ENCODE measurements at places on chromosomes 5 and 9.

DNA sequence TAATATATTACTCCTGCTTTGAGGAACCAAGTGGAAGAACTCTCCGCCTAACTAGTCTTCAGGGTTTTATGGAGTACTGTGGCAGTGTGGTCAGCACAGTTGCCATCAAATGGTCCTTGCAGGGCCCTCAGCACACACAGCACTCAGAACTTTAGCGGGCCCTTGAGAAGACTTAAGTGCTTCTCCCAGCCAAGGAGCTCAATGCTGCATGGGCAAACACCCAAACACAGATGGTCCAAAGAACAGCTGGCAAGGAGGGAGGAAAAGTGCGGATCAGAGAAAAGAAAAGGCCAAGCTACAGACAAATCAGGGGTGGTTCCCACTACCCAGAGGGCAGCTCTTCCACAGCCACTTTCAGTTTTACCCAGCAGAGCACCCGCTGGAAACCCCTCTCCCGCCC is 98.6 kb downstream of the SPOCK1 start:
- no peak for DNase-seq

DNA sequence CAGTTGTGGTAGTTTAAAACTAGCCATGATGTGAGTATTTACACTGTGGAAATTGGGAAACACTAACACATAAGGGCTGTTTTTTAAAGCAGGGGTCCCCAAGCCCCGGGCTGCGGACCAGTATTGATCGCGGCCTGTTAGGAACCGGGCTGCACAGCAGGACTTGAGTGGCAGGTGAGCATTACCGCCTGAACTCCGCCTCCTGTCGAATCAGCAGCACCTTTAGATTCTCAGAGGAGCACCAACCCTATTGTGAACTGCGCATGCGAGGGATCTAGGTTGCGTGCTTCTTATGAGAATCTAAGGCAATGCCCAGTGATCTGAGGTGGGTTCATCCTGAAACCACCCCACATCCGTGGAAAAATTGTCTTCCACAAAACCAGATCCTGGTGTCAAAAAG is 127.8 kb downstream of the PCSK5 start:
- DNase-seq = no peak

- DNase-seq = no peak
These were observed 281.0 kb downstream of the EFNA5 start for GRCh38 chr5:107389775-107390148.

GRCh38 chr9:126205845-126206498 is 120.7 kb upstream of the MVB12B start:
- no peak for DNase-seq

- DNase-seq = no peak
These were observed 252.4 kb upstream of the NFIL3 start for GRCh38 chr9:91676046-91676445.

- no peak for DNase-seq
These were observed 49.5 kb downstream of the NSG2 start for GRCh38 chr5:174094857-174095606.

DNA sequence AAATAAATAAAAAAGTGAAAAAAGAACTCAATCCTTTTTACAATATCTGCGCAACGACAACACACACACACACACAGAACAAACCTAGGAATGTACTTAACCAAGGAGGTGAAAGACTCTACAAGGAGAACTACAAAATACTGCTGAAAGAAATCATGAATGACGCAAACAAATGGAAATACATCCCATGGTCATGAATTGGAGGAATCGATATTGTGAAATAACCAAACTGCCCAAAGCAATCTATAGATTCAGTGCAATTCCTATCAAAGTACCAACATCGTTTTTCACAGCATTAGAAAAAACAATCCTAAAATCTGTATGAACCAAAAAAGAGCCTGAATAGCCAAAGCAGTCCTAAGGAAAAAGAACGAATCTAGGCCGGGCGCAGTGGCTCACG is 29.9 kb upstream of the NRARP start:
- no peak for DNase-seq

DNA sequence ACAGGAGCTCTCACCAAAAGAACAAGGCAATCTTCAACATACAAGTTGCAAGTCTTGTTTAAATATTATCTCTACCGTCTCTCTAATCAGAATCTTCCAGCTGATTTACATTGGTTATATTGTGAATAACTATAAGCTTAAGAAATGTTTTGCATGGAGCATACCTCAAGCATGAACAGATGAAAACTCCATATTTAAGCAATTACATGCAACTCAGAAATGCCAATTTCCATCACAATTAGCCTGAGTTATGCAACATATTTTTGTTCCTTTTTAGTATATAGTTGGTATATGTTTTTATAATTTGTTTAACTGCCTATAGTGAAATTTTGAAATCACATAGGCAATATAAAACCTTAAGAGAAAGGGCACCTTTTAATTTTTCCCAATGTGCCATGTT is 142.5 kb downstream of the DENND1A start:
- DNase-seq = no peak

DNA sequence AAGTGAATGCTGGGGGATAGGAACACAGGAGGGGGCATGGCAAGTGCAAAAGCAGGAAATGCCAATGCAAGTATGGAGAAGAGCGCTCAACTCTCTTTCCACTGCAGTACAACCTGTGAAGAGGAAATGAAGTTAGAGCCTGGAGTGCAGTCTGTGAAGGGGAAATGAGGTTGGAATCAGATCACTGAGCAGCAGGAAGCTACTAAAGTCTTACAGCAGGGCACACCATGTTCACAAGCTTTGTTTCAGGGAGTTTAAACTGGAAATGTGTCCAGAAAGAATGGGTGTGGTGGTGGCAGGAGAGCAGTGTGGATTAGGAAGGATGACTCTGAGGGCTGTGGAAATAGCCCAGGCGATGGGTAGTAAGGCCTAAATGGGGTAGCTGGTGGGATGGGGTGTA is 15.4 kb downstream of the ARHGEF37 start:
- no peak for DNase-seq

- no peak for DNase-seq
These were observed 31.0 kb upstream of the GABRP start for GRCh38 chr5:170752257-170753215.

DNA sequence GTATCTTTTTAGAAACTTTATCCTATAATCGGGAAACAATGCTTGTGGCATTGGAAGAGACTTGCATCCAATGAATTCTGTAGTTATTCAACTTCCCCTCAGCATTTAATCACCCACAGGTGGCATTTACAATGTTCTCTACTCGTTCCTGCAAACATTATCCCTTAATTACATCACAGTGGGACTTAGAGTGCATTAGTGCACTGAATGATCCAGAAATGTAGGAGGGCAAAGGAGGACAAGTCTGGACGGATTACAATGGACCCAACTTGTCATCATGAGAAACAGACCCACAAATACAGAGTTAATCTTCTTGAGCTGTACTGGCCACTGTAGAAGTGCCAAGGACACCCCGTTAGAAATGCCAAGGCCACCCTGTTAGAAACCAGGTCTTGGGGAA is 129.1 kb downstream of the DOCK8 start:
- no peak for DNase-seq

GRCh38 chr5:177344891-177345290 is 6.6 kb downstream of the LMAN2 start:
- DNase-seq = no peak

- DNase-seq = no peak
These were observed 148.7 kb downstream of the LURAP1L start for GRCh38 chr9:12923468-12924009.

GRCh38 chr5:140169410-140169809 is 5.6 kb upstream of the CYSTM1 start:
- DNase-seq = no peak

DNA sequence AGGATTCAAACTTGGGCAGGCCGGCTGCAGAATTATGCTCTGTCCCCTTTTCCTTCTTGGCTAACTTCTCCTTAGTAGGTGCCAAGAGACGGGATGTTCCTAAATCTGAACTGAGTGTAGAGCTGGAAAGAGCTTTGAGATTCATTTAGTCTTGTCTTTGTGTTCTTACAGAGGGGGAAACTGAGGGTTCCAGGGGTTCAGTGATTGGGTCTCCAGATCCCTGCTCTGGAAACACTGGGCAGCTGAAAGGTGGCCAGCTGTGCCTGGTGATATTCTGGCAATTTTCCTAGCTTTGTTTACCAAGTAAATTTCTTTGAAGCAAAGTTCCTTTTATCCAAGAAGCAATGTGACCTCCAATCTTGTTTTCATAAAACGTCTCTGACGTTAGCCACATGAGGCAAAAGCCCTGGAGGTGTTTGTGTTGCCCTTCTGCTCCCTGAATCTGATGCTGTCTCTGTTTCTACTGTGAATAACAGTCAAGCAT is 288.7 kb downstream of the ZSWIM6 start:
- no peak for DNase-seq

GRCh38 chr9:69175486-69175885 is 1.4 kb downstream of the TJP2 start:
- DNase-seq = no peak

DNA sequence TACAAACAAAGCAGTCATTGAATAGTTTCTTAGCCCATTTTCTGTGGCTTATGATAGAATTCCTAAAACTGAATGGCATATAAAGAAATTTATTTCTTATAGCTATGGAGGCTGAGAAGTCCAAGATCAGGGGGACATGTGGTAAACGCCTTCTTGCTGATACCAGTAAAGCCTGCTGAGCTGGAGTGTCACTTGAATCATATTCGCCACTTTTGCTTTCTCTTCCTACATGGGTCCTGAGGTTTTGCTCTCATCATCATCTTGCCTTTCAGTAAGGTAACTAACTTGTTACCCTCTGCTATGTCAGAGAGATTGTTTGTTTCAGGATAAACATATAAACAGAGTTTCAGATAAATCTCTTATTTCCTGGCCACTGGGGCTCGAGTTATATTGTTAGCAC is 203.3 kb upstream of the DMRT1 start:
- no peak for DNase-seq

- no peak for DNase-seq
These were observed 203.1 kb upstream of the ANKH start for GRCh38 chr5:15074651-15075050.

GRCh38 chr5:108661590-108662219 is 86.0 kb upstream of the FER start:
- no peak for DNase-seq

DNA sequence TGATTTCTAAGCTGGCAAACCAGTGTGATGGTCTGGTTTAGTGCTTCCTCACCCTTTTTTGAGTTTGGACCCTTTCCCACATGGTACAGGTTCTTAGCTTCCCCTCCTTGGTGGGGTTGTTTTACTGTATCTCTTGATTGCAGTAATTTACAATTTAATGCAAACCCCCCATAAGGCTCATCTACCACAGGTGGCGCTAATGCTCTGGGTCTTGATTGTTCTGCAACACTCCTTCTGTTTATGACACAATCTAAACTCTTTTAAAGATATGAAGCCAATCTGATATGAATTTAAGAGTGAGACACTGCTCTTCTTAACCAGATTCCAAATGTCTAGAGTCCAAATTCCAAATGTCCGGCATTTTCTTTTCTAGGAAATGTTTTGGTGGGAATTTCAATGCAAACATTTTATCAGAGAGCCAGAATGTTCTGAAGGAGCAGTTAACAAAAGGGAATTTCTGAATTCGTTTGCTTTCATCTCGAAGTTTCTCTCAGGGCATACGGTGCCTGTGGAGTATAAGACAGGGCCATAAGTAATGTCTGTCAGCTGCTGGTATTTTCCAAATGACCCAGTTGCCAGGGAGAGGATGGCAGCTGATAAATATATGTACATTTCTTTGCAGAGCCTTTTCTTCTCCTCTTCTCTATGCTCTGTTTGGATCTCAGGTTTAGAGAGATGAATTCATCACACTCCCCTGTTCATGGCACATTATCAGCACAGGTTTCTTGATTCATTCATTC is 246.8 kb downstream of the ARHGAP26 start:
- no peak for DNase-seq

DNA sequence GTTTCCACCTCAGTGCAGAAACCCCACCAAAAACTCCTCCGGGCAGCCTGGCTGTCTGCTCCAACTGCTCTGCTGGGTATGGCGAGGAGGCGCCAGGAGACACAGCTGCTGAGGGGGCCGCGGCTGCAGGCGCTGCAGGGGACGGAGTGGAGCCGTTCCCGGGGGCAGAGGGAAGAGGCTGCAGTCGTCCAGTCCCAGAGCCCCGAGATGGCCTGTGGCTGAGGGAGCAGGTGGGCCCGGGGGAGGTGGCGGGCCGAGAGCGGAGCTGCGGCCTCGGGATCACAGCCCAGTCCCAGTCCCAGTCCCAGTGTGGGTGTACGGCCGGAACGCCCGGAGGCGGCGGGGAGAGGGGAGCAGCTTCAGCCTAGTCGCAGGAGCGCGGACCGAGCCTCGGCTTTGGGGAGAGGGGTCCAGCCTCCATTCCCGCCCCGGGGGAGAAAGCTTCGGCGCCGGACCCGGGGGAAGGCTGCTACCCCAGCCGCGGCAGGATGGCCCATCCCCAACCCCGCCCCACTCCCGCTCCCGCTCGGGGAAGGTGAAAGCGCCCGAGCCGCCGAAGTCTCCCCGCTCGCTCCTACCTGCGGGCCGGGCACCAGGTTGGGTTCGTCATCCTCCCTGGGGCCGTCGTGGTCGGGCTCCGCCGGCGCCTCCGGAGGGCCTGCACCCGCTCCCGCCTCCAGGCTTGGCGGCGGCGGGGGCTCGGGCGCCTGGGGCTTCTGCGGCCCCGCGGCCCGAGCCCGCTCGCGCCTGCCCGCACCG is 513 bp downstream of the FAM193B start:
- no peak for DNase-seq

- no peak for DNase-seq
These were observed 83.9 kb downstream of the NR3C1 start for GRCh38 chr5:143319437-143320227.

DNA sequence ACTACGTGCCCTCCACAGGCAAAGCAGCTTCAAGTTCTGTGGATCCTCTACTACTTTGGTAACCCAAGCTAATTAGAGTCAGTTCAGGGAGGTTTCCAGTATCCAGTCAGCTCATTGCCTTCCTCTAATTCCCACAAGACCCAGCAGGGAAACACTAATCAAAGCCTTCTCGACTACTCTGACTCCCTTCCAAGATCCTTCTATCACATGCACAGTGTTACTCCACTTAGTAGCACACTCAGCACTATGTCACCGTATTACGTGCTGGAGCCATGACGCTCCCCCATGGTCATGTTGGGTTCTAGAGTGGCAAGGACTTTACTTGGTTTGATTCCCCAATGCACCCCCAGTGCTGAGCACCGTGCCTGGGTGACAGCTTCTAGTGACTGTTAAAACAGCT is 53.0 kb downstream of the DCP2 start:
- DNase-seq = no peak

GRCh38 chr5:123178683-123179082 is 89.6 kb downstream of the PRDM6 start:
- no peak for DNase-seq

GRCh38 chr5:89473196-89473595 is 590.2 kb upstream of the MEF2C start:
- DNase-seq = no peak

DNA sequence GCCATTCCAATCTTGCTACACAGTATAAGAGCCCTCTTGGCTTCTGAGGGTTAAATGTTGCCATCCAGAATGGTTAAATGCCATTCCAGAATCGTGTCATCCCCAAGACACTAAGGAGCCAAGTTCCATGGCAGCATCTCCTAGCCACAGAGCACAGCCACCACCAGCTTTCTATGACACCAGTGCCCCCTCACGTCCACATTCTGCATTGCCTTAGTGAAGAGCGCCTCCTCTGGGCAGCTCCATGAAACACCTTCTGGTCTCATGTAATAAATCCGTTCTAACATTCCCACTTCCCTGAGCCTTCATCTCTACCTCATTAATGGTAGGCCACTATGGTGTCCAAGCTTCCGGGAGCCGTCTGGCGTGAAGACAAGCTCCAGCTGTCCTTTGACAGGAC is 12.4 kb downstream of the CBY3 start:
- no peak for DNase-seq

- no peak for DNase-seq
These were observed 130.0 kb downstream of the MVB12B start for GRCh38 chr9:126456441-126457174.
